ENCODE measurements at places on chromosomes 7 and 10.

GRCh38 chr10:8776926-8777622 lies 722.6 kb downstream of the GATA3 start:
- DNase-seq, result no peak

DNA sequence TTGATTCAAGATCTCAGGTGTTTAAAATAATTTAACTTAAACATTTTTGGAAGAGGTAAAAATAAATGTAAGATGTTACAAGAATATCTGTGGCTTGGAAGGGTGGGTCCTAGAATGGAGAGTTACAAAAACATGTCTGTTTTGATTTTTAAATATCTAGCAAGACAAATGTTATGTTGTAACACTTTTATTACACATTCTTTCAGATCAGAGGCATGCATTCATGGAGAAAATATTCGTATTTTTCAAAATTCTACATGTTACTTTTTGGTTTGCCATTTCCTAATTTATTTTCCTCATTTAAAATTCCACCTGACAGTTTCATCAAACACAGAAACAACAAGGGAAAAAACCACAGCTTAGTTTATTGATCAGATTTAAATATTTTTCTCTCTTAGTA lies 10.0 kb downstream of the WBP1L start:
- DNase-seq, result no peak

GRCh38 chr7:118734541-118734940 lies 510.0 kb downstream of the ANKRD7 start:
- DNase-seq, result no peak

DNA sequence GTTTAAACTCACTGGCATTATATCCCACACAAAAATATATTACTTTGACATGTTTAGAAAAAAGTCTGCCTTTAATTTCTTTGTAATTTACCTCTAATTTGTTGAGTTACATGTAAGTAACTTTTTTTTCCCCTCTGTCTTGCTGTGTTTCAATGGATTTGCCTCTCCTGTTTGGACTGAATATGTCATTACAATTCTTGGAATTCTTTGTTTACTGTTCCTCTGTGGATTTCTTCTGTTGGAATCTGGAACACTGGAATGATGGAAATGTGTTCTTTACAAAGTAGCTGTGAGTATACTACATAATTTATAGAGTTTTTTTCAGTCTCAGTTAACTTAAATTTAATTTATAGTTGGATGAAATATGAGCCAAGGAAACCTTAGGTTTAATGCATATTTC lies 30.4 kb downstream of the SEPTIN7 start:
- DNase-seq, result no peak

- no peak for DNase-seq
Observed at GRCh38 chr7:142598297-142598696, 151.0 kb upstream of the PRSS1 start.

- no peak for DNase-seq
Observed at GRCh38 chr7:70457883-70458680, 673.9 kb upstream of the GALNT17 start.

DNA sequence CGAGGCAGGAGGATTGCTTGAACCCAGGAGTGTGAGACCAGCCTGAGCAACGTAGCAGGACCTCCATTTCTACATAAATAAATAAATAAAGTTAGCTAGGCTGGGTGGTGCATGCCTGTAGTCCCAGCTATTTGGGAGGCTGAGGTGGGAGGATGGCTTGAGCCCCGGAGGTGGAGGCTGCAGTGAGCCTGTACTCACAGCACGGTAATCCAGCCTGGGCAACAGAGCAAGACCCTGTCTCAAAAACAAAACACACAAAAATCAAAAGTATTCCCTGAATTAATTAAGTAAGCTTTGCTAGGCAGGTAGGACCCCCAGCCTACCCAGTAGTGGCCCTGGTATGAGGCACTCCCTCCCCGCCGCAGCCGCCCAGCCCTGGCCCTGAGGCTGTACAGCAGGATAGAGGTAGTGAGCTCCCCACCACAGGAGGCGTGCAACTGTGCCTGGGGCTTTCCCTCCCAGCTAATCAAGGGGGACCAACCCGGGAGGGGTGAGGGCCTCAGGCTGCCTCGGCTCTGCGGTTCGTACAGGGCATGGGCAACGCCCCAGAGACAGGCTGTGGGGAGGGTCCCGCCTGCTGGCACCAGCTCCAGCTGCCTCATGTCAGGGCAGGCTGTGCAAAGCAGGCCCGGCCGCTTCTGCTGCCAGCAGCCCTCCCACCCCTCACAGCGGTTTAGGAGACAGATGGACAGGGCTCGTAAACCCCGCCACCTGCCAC lies 1.0 kb upstream of the CYP2W1 start:
- DNase-seq, result no peak

GRCh38 chr7:154183482-154183881 lies 131.3 kb downstream of the DPP6 start:
- DNase-seq, result no peak

DNA sequence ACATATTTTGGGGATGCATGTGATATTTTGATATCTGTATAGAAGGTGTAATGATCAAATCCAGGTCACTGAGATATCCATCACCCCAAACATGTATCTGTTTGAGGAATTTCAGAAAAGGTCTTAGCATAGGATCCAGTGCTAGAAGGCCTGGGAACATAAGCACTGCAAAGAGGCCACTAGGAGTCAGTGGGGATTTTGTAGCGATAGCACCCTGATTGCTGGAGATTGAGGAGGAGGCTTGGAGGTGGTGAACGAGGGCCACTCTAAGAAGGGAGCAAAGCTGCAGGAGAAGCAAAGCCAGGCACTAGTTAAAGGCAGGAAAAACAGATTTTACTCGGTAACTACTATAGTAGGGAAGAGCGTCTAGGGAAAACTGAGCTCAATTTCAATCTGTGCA lies 324.0 kb downstream of the LHFPL3 start:
- no peak for DNase-seq

GRCh38 chr7:110600956-110601355 lies 490.0 kb upstream of the LRRN3 start:
- no peak for DNase-seq
